Hematopoietic multipotent progenitor cell treated with erythropoietin and hydrocortisone succinate and interleukin-3 and kit ligand, for 8 days (in vitro differentiated cells): ENCODE measurements at places on chromosomes 5 and 9.

GRCh38 chr5:39024005-39024404 is 50.2 kb downstream of the RICTOR start:
- DNase-seq: no peak

DNA sequence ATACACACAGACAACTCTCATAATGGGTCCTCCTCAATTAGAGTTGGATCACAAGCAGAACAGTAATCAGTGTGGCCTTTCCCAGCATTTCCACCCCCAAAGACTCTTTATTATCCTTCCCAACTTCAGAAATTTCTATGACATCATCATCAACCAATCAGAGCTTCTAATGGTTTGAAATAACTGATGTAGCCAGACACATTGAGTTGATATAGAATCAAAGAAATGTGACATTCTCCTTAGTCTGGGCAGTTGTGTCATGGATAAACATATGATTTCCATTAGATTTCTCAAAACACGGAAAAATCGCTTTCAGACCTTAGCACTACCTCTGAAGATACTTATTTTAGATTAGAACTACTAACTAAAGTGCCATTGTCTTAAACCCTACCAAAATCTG is 75.7 kb upstream of the NFIB start:
- DNase-seq: no peak

DNA sequence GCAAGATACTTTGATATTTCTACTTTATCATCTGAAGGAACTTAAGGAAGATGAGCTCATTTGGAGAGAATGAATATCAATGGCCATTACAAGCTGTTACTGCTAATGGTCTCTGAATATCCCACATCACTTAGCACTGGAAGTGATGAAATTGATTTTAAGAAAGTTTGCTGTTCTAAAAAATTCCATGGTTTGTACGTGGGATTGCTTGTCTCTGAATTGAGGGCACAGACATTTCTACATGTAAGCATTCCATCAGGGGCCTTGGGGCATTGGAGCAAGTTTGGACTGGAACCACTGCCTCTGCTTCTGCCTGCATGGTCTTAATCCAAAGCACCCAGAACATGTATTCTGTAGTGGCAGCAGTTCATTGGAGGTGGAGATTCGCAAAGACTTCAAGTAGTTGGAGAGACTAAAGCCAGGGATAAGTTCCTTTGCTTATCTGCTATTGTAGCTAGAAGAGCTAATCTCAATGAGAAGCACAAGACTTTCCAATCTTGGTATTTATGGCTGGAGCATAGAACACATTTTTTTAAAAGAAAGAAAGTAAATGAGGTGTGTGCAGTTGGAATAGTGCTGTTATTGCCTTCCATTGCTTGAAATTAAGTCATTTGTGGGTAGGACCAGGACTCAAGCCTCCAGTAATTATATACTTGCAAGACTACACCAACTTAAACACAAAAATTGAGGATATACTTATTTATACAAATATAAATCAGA is 424.2 kb downstream of the SPATA31D1 start:
- DNase-seq: no peak

- no peak for DNase-seq
These were observed 225.0 kb downstream of the PBX3 start for GRCh38 chr9:125972012-125972729.

DNA sequence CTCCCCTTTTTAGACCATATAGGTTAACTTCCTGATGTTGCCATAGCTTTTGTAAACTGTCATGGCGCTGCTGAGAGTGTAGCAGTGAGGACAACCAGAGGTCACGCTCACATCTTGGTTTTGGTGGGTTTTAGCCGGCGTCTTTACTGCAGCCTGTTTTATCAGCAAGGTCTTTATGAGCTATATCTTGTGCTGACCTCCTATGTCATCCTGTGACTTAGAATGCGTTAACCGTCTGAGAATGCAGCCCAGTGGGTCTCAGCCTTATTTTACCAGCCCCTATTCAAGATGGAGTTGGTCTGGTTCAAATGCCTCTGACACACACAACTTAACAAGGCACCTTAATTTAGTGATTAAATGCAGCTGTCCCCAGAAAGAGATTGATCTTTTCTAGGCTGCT is 23.9 kb upstream of the KDM4C start:
- no peak for DNase-seq

GRCh38 chr9:134408939-134409737 is 82.9 kb downstream of the RXRA start:
- no peak for DNase-seq

GRCh38 chr9:114085387-114085789 is 7.3 kb upstream of the AMBP start:
- DNase-seq: no peak

- DNase-seq: no peak
These were observed 12.6 kb downstream of the ZBTB5 start for GRCh38 chr9:37452611-37453010.

GRCh38 chr5:78328585-78329173 is 31.7 kb upstream of the SCAMP1 start:
- DNase-seq: no peak

DNA sequence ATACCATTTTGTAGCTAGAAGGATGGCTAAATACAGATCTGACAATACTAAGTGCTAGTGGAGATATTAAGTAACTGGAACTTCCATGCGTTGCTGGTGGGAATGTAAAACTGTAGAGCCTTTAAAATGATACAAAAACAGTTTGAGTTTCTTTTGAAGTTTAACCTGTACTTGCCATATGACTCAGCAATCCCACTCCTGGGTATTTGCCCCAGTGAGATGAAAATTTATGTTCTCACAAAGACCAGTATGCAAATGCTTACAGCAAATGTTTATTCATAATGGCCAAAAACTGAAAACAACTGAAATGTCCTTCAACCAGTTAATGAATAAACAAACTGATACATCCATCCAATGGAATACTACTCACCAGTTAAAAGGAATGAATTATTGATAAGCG is 137.3 kb downstream of the SLC12A2 start:
- no peak for DNase-seq
